AG08395 (cell line): ENCODE measurements at places on chromosomes 7 and 10.

- DNase-seq, result no peak
These were observed 223.7 kb upstream of the PCDH15 start for GRCh38 chr10:55024713-55025112.

GRCh38 chr10:97708976-97709946, 4.3 kb upstream of the MARVELD1 start:
- DNase-seq, result peak; percentile 83

- no peak for DNase-seq
These were observed 18.3 kb downstream of the STK32C start for GRCh38 chr10:132289439-132289838.

- DNase-seq, result no peak
These were observed 1066.7 kb downstream of the GRM8 start for GRCh38 chr7:126185959-126186580.

DNA sequence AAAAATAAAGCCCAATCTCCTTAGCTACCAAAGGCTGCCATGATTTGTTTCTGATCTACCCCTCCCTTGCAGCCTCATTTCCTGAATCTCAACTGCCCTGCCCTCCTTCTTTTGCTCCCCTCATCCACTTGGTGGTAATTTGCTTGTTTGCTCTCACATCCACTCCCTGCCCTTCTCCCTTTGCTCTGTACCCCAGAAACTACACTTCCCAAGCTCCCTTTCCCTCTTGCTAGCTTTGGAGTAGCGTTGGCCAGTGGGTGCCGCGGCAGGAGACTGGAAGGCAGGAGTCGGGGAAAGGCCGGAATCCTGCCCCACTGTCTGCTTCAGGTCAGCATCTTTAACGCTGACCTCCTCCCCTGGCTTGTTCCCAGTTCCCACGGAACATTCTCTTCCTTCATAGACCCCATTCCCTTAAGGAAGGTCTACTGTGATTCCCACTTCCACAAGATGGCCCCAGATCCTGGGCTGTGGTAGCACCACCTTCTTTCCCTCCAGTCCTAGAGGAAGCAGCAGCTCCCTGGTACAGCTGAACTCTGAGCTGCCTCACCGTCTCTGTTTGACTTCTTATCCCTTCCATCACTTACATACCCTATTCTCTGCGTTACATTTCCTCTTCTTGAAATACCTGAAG, 79.1 kb downstream of the PIK3CG start:
- no peak for DNase-seq

DNA sequence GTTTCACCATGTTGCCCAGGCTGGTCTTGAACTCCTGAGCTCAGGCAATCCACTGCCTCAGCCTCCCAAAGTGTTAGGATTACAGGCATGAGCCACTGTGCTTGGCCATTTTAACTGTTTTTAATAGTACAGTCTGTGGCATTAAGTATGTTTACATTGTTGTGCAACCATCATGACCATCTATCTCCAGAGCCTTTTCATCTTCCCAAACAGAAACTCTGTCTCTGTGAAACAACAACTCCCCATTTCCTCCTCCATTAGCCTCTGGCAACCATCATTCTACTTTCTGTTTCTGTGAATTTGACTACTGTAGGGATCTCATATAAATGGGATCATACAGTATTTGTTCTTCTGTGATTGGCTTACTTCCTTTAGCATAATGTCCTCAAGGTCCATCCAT, 48.3 kb upstream of the SEPHS1 start:
- no peak for DNase-seq
